Left cardiac atrium (tissue), 4 donors: ENCODE measurements at places on chromosomes 2 and 18. TPM values are rescaled to one million over a fixed set of nuclear protein-coding genes. Genes with fewer than 3 reads are reported as not detected.

The MYL1 gene
- total RNA-seq = not detected

The TMEM178A gene
- 2.0 TPM for total RNA-seq

The LOXHD1 gene
- total RNA-seq = 0.24 TPM

The MC2R gene
- not detected for total RNA-seq

The WDR75 gene
- total RNA-seq = 16.6 TPM

The DSG4 gene
- total RNA-seq = not detected

The COL3A1 gene
- total RNA-seq = 305 TPM

The GULP1 gene
- 17.4 TPM for total RNA-seq

The LDAH gene
- 6.6 TPM for total RNA-seq

The NT5DC4 gene
- not detected for total RNA-seq

The DLX1 gene
- 0.15 TPM for total RNA-seq

The HMSD gene
- not detected for total RNA-seq

The RASGRP3 gene
- 39.9 TPM for total RNA-seq

The CYBRD1 gene
- total RNA-seq = 85.9 TPM

The PLGLB1 gene
- total RNA-seq = 0.41 TPM

The NT5C1B gene
- total RNA-seq = not detected

The EFR3B gene
- total RNA-seq = 8.7 TPM

The CASP10 gene
- total RNA-seq = 7.1 TPM

The IL1RL2 gene
- total RNA-seq = 1.4 TPM

The TUBA3E gene
- 6.7 TPM for total RNA-seq

The E2F6 gene
- 11.7 TPM for total RNA-seq
